ENCODE measurements at places on chromosomes 5 and 9.
A peak's percentile ranks its signal among the peaks of the same experiment; 100 is the strongest.

DNA sequence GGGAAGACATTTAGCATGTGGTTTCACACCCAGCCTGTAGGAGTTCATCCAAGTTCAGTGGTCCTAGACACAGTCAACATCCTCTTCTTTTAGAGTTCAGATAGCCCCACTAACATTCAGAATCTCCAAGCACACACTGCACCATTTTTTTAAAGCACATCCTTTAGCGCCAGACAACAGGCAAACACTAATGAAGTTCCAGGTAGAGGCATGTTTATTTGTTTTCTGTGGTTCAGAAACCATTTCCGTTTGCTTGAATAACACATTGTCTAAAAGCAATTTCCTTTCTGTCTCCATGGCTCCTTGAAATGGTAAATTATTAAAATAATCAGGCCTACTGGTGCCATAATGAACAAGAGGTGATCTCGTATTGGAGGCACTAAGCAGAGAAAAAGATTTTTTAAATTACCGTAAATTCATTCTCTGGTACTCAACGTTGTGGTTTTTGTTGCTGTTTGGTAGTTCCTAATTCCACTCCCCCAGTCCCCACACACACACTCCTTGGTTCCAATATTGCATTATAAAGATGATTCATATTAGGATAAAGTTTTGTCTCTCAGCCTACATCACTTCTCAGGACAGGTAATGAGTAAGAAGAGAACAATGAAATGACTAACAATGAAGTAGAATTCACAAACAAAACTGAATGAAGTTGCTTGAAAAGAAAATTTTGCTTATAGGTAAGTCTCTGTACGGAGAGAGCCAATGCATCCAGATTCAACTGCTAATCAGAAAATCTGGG, 153.1 kb downstream of the PCSK1 start:
- no peak for DNase-seq

GRCh38 chr9:131823701-131824146, 83.8 kb upstream of the RAPGEF1 start:
- DNase-seq = no peak

GRCh38 chr5:149526845-149527590, 24.2 kb downstream of the CSNK1A1 start:
- DNase-seq = no peak

GRCh38 chr5:6081727-6082210, 296.6 kb downstream of the MED10 start:
- no peak for DNase-seq

DNA sequence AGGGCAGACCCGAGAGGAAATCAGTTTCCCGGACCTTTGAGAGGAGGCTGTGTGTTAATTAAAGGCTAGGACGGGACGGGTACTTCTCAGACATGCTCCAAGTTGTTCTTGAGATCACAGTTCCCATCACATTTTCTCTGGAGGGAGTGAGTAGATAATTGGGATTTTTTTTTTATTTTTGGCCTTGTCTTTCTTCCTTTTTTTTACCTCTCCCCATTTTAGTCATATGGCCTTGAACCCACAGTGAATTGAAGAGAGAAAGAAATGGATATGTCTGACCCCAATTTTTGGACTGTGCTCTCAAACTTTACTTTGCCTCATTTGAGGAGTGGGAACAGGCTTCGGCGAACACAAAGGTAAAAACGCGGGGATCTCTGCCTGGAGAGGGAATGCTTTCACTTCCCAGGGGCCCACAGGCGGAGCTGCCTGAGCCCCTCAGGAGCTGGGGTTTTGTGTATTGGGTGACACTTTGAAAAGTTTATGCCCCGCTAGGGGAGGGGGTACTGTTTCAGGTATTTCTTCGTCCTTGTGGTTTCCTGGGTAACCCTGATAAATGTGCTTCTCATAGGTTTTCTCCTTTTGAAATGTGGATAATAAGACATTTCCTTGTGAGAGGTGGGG, 191.8 kb downstream of the CD180 start:
- peak; percentile 26 for DNase-seq

GRCh38 chr9:84480071-84480470, 139.5 kb upstream of the SLC28A3 start:
- DNase-seq = no peak

- DNase-seq = no peak
Measured at GRCh38 chr5:75856056-75856455, 138.8 kb upstream of the POC5 start.

DNA sequence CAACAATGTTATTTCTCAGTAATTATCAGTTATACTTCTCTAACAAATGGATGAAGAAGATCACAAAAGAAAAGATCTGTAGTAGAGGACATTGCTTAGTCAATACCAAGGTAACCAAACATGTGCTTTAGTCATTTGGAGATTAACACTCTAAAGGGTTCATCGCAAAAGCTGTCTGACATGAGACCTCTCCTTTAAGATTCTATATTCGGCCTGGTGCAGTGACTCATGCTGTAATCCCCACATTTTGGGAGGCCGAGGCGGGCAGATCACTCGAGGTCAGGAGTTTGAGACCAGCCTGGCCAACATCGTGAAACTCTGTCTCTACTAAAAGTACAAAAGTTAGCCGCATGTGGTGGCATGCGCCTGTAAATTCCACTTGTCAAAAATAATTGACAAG, 18.3 kb upstream of the CKMT2 start:
- DNase-seq = no peak

GRCh38 chr5:154221371-154221896, 30.9 kb downstream of the GALNT10 start:
- peak; percentile 49 for DNase-seq

DNA sequence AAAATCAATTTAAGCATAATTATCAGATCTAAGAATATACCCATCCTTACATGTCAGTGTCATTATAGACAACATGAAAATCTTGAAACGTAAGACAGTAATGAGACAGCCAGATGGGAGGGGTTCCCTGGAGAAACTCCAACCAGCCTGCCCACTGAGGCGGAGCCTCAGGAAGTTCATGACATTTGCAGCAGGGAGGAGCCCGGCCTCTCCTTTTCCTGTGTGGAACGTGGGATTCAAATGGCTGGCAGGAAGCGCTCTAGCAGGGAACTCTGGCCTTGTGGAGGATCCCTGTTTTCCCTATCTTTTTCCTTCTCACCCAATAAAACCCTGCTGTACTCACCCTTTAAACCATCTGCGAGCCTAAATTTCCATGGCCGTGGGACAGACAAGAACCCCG, 176.6 kb upstream of the KCNN2 start:
- DNase-seq = no peak

DNA sequence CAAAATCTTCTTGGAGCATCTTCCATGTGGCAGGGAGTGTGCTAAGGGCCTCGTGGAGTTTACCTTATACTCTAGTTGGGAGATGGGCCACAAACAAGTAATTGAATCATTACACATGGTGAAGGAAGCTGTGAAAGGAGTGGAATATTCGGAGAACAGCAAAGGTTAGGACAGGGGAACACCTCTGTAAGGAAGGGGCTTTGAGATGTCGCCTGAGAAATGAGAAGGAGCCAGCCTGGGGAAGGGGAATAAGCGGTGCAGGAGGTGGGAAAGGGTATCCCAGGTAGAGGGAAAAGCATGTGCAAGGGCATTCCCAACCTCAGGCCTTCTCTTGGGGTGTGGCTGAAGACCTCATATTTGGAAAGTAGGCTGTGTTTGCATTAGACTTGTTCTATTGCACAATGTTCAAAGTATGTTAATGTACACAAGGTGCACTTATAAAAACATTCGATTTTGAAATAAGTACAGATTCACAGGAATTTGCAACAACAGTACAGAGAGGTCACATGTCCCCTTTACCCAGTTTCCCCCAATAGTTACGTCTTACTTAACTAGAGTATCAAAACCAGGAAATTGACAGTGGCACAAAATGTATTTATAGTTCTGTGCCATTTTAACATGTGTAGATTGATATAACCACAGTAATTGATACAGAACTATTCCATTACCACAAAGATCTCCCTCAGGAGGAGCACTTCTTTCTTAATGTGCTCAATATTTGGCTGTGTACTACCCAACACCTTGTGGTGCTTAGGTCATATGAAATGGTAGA, 2.4 kb upstream of the STOM start:
- DNase-seq = no peak

- DNase-seq = no peak
Measured at GRCh38 chr5:20515606-20516005, 527.6 kb upstream of the CDH18 start.

- peak; percentile 44 for DNase-seq
Measured at GRCh38 chr5:56148453-56148971, 84.6 kb downstream of the ANKRD55 start.

DNA sequence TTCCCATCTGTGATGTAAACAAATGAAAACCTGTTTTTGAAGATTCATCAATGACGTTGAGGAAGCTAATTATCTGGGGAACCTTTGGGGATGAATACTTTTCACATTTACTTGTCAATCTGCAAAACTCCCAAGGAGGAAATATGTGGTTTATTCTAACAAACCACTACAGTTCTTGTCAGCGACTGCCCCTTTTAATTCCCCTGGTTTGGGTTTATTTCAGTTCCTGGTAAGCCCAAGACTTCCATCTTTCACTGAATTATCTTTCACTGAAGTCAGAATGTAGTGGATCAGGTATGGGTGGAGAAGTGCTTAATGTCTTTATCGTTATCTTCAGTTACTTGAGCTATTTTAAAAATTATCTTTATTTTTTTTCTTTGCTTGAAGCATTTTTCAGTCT, 40.2 kb downstream of the TLR4 start:
- no peak for DNase-seq

DNA sequence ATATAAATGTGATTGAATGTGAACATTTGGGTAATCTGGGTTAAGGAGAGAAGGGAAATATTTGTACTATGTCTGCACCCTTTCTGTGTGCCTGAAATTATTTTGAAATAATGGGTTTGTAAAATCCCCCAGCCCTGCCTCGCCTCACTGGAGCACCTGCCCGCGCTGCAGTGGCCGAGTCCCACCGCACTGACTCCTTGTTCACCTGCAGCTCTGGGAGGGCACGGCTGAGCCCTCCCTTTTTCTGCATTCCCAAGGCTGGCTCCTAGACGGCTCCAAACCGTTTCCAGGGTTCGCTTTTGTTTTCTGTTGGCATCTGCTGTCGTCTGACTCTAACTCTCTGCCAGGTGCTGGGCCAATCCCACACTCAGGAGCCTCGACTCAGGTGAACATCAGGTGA, 17.6 kb upstream of the PPP1R26 start:
- DNase-seq = no peak

GRCh38 chr5:142613271-142613671, 72.6 kb downstream of the FGF1 start:
- DNase-seq = no peak

GRCh38 chr5:158658446-158659230, 441.1 kb downstream of the EBF1 start:
- DNase-seq = no peak

GRCh38 chr5:131328536-131329285, 64.9 kb downstream of the CDC42SE2 start:
- DNase-seq = no peak

- DNase-seq = no peak
Measured at GRCh38 chr5:67272453-67273130, 76.0 kb upstream of the CD180 start.

DNA sequence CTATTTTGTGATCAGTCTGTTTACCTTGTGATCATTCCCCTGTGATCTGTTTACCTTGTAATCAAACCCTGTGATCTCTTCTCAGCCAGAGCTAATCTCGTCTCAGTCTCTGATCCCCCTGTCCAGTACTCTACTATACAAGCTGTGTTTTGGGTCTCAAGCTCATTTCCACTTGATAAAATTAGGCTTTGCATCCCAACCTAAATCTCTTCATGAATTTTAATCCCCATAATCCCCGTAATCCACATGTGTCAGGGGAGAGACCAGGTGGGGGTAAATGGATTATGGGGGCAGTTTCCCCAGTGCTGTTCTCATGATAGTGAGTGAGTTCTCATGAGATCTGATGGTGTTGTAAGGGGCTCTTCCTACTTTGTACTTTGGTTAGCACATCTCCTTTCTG, 157.2 kb downstream of the PRR16 start:
- DNase-seq = no peak

- DNase-seq = no peak
Measured at GRCh38 chr5:88761269-88761850, 121.6 kb downstream of the MEF2C start.

- DNase-seq = no peak
Measured at GRCh38 chr9:72276429-72276828, 88.6 kb downstream of the ZFAND5 start.

- no peak for DNase-seq
Measured at GRCh38 chr9:77877976-77878375, 153.6 kb downstream of the GNAQ start.
